ENCODE measurements at places on chromosomes 1 and 21.

- no peak overlapping the region for H3K27ac ChIP-seq
- H3K4me1 ChIP-seq, result no peaks in the 10 kb centered on the region
- no peak for DNase-seq
- peaks cover 14% of the 10 kb centered on the region for H3K27me3 ChIP-seq
Measured at GRCh38 chr1:233394860-233395717, 67.6 kb downstream of the MAP3K21 start.

DNA sequence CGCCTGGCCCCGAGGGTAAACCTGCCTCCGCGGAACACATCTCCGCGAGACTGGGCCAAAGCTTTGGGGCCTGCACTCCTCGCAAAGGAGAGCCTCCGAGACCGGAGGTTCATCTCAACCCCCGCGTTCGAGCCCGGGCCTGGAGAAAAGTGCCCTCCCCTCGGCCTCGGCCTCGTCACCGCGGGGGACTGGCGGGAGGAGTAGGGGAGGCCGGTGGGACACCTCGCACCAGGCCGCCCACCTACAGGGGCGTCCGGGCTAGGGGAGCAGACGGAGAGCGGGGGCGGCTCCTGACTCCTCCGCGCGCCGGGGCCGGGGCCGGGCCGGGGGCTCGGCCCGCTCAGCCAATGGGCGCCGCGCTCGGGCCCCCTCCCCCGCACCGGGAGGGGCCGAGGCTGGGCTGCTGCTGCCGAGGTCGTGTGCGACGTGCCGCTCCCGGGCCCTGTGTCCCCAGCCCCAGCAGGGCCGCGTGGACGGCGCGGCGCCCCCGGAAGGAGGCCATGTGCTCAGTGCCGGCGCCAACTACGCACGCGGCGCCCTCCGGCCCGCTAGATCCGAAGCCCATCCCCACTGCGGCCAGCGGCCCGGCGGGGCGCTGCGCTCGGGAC is 684 bp downstream of the SLC2A1 start:
- peak overlapping the region; percentile 84 for H3K27ac ChIP-seq
- peak; percentile 69 for DNase-seq
- H3K4me1 ChIP-seq, result peaks cover 50% of the 10 kb centered on the region
- no peaks in the 10 kb centered on the region for H3K27me3 ChIP-seq
- no peaks in the 10 kb centered on the region for H3K36me3 ChIP-seq

- no peak for DNase-seq
- H3K4me1 ChIP-seq, result no peaks in the 10 kb centered on the region
- no peaks in the 10 kb centered on the region for H3K36me3 ChIP-seq
- no peaks in the 10 kb centered on the region for H3K27me3 ChIP-seq
Measured at GRCh38 chr1:29412591-29412990, 176.3 kb downstream of the PTPRU start.

DNA sequence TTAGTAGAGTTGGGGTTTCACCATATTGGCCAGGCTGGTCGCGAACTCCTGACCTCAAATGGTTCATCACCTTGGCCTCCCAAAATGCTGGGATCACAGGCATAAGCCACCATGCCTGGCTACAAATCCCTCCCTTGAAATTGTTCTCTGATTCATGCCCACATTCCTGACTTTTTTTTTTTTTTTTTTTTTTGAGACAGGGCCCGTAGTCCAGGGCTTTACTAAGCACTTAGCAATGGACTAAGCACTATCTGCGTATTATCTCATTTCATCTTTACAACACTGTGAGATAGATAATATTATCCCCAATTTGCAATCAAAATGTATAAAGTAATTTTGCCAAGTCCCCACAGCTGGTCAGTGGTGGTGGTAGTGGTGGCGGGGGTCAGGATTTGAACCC is 58.9 kb downstream of the VWA5B1 start:
- H3K27me3 ChIP-seq, result no peaks in the 10 kb centered on the region
- no peaks in the 10 kb centered on the region for H3K36me3 ChIP-seq
- no peak for DNase-seq
- H3K4me1 ChIP-seq, result no peaks in the 10 kb centered on the region
- no peak overlapping the region for H3K4me3 ChIP-seq

DNA sequence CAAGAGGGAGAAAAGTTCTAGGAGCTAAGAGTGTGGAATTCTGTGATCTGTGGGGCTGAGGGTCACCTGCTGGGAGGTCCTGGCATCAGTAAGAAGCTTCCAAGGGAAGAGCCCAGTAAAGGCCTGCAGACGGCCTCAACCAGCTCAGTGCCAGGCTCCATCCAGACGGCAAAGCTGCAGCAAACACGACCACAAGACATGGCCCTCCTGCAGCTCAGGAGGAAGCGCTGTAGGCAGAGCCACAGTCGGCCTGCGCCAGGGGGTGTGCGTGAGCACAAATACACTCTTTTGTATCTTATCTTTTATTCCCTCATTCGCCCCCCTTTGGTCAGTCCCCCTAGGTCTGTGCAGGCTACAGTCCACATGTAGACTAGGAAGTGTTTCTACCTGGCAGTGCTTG is 13.4 kb downstream of the C1orf174 start:
- H3K4me1 ChIP-seq, result peaks cover 8% of the 10 kb centered on the region
- H3K27me3 ChIP-seq, result no peaks in the 10 kb centered on the region
- no peak for DNase-seq

GRCh38 chr1:63319046-63320021 is 3.0 kb upstream of the FOXD3 start:
- peaks cover 66% of the 10 kb centered on the region for H3K27me3 ChIP-seq
- H3K36me3 ChIP-seq, result no peaks in the 10 kb centered on the region
- DNase-seq, result no peak
- H3K4me3 ChIP-seq, result no peak overlapping the region
- H3K27ac ChIP-seq, result no peak overlapping the region

GRCh38 chr1:4397196-4397595 is 257.2 kb upstream of the AJAP1 start:
- no peaks in the 10 kb centered on the region for H3K4me1 ChIP-seq
- H3K36me3 ChIP-seq, result no peaks in the 10 kb centered on the region
- H3K27me3 ChIP-seq, result no peaks in the 10 kb centered on the region
- H3K27ac ChIP-seq, result no peak overlapping the region

DNA sequence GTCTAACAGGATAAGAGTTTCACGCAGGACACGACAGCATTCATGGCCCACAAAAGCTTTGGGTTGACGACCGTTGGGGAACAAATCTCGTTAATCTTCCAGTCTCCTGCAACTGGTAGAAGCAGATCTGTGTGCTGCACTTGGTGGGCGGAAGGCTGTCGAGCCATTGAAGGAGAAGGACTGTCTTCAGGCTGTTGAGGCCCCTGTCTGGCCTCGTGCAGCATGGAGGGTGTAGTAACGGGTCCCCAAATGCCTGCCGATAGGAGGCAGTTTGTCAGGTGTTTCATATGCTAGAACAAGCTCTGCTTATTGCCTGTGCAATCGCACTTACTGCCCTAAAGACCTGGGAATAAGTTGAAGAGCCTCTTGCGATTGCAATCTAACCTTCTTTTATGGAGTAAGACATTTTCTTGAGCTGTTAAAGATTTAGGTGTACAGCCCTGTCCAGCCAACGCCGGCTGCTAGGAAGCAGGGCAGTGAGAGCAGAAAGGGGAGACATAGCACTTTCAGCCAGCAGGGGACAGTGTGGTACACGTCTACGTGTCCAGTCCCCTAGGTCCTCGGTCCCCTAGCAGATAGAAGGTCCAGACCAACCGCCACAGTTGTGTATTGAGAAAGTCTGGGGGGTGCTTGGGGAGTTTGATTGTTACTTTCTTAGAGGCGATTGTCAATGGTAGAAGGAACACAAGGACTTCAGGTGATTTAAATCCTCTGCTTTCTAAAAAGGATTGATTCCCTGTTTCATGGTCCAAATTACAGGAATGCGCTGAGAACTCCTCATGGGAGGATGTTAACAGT is 102.3 kb upstream of the TMPRSS2 start:
- H3K27ac ChIP-seq, result no peak overlapping the region
- H3K4me1 ChIP-seq, result no peaks in the 10 kb centered on the region
- no peak for DNase-seq
- no peak overlapping the region for H3K4me3 ChIP-seq
- H3K36me3 ChIP-seq, result no peaks in the 10 kb centered on the region

- no peak overlapping the region for H3K4me3 ChIP-seq
- DNase-seq, result no peak
- no peaks in the 10 kb centered on the region for H3K27me3 ChIP-seq
- no peak overlapping the region for H3K27ac ChIP-seq
Measured at GRCh38 chr1:2046953-2047748, 3.1 kb upstream of the PRKCZ start.

GRCh38 chr1:64839732-64840405 is 95.0 kb downstream of the RAVER2 start:
- no peaks in the 10 kb centered on the region for H3K4me1 ChIP-seq
- H3K27ac ChIP-seq, result no peak overlapping the region
- H3K27me3 ChIP-seq, result no peaks in the 10 kb centered on the region
- peaks cover 87% of the 10 kb centered on the region for H3K36me3 ChIP-seq
- no peak for DNase-seq
- no peak overlapping the region for H3K4me3 ChIP-seq

DNA sequence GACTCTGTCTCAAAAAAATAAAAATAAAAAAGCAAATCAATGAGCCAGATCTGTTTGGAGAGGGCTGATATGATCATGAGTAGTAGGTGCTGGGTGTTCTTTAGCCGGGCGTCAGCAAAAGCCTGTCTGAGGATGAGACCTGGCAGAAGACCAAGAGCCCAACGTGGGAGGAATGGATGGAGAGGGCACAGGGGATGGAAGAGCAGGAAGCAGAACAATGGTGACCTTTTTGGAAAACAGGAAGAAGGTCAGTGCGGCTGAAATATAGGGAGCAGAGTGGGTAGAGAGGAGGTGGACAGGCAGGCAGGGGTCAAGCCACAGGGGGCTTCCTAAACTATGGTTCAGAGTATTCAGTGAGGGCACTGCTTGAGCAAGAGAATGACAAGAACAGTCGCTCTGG is 30.9 kb downstream of the VWA5B1 start:
- H3K36me3 ChIP-seq, result no peaks in the 10 kb centered on the region
- peak overlapping the region; percentile 54 for H3K4me3 ChIP-seq
- DNase-seq, result no peak

GRCh38 chr1:107532318-107532717 is 391.5 kb downstream of the NTNG1 start:
- H3K27ac ChIP-seq, result no peak overlapping the region
- H3K27me3 ChIP-seq, result peaks cover 3% of the 10 kb centered on the region
- no peaks in the 10 kb centered on the region for H3K36me3 ChIP-seq
- no peaks in the 10 kb centered on the region for H3K4me1 ChIP-seq
- no peak for DNase-seq

- no peak overlapping the region for H3K4me3 ChIP-seq
- H3K4me1 ChIP-seq, result no peaks in the 10 kb centered on the region
- DNase-seq, result no peak
- no peaks in the 10 kb centered on the region for H3K36me3 ChIP-seq
- H3K27ac ChIP-seq, result no peak overlapping the region
- H3K27me3 ChIP-seq, result no peaks in the 10 kb centered on the region
Measured at GRCh38 chr1:209911746-209912145, 26.3 kb upstream of the SYT14 start.

DNA sequence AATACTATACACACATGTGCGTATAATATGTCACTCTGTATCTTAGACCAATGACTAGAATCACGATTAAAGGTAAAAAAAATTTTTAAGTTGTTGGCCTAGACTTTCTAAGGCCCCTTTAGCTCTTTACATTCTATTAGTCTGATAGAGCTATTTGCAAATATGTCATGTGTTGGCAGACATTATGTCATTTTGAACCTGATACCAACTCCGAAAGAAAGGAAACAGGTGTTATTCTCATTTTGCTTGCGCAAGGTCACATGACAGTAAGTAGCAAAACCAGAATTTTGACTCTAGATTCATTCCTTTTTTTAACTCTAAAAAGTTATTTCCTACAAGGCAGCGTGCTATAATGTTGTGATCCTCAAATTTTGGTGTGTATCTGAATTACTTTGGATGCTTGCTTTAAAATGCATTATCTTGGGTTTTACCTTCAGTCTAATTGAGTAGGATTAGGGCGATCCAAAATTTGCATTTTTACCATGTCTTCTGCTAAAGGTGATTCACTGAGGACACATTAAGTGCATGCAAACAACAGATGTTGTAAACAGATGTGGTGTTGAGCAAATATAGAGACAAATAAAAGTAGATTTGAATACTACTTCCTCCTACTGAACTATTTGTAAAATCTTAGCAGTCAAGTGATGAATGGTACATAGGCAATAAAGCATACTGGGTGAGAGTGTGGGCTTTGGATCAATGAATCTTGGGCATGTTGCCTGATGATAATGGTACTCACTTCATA is 63.5 kb upstream of the KIAA1614 start:
- no peaks in the 10 kb centered on the region for H3K27me3 ChIP-seq
- no peak overlapping the region for H3K4me3 ChIP-seq
- no peak overlapping the region for H3K27ac ChIP-seq

DNA sequence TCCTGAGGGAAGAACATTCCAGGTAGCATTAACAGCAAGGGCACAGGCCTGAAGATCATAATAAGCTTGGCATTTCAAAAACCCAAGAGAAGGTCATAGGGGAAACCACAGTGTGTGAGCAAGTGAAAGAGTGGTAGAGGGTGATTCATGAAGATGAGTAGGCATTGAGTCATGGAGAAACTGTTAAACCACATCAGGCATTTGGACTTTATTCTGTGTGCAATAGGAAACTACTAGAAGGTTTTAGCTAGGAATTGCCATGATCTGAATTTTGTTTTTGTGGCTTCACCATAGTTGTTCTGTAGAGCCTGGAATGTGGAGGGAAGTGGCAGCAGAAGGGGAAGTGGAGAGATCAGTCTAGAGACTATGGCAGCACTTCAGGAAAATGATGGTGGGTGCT is 359.0 kb upstream of the PTBP2 start:
- no peaks in the 10 kb centered on the region for H3K27me3 ChIP-seq
- no peaks in the 10 kb centered on the region for H3K36me3 ChIP-seq
- H3K27ac ChIP-seq, result no peak overlapping the region
- no peak overlapping the region for H3K4me3 ChIP-seq

DNA sequence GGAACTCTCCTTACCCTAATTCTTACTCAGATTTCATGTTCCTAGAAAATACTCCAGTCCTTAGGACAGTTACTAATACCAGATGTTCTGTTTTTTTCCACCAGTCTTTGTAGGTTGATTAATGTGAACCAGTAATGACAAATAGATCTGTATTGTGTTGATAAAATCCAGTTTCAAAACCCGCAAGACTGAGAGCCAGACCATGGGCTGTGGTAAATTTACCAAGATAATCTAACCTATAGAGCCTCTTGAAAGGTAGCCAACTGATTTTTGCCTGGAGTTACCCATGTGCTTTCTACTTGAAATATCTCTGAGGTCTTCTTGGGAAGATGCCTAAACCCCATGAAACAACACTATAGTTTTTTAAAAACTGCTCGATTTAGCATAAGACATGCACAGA is 46.5 kb upstream of the CDC7 start:
- H3K27ac ChIP-seq, result no peak overlapping the region
- no peaks in the 10 kb centered on the region for H3K4me1 ChIP-seq
- H3K27me3 ChIP-seq, result no peaks in the 10 kb centered on the region

- no peaks in the 10 kb centered on the region for H3K36me3 ChIP-seq
- no peak for DNase-seq
- no peaks in the 10 kb centered on the region for H3K4me1 ChIP-seq
- H3K27ac ChIP-seq, result no peak overlapping the region
- H3K27me3 ChIP-seq, result no peaks in the 10 kb centered on the region
Measured at GRCh38 chr1:119549719-119550132, 42.7 kb downstream of the HSD3B1 start.

DNA sequence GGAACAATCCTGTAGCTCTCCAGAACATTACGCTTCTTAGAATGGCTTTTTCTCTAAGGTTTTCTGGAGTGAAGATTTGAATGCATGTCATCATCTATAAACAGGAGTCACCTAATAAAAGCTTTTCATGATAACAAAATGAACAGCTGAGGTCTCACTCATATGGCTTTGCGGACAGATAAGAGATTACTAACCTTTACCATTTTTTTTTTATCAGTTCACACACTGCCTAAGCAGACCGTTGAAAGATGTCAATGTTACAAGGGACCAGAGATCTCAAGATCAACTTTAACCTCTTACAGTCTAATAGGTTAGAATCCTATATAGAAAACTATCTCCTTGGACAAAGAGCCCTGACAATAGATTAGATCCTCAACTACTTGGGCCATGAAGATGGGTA is 41.4 kb downstream of the SCMH1 start:
- H3K4me3 ChIP-seq, result no peak overlapping the region
- DNase-seq, result no peak
- no peaks in the 10 kb centered on the region for H3K4me1 ChIP-seq
- H3K27me3 ChIP-seq, result no peaks in the 10 kb centered on the region
